ENCODE measurements at places on chromosomes 16 and 17.
A peak's percentile ranks its signal among the peaks of the same experiment; 100 is the strongest.

DNA sequence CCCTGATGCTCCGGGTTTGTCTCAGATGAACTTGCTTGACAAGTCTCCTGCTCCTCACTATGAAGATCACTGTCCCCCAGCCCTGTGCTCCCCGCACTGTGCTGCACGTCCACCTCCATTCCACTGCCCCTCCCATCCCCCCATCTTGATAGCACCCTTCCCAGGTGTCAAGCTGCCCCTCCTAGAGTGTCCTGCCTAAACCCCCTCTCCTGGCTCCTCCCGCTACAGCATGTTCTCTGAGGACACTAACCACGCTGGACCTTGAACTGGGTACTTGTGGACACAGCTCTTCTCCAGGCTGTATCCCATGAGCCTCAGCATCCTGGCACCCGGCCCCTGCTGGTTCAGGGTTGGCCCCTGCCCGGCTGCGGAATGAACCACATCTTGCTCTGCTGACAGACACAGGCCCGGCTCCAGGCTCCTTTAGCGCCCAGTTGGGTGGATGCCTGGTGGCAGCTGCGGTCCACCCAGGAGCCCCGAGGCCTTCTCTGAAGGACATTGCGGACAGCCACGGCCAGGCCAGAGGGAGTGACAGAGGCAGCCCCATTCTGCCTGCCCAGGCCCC lies 18.5 kb downstream of the DEXI start:
- DNase-seq = no peak

DNA sequence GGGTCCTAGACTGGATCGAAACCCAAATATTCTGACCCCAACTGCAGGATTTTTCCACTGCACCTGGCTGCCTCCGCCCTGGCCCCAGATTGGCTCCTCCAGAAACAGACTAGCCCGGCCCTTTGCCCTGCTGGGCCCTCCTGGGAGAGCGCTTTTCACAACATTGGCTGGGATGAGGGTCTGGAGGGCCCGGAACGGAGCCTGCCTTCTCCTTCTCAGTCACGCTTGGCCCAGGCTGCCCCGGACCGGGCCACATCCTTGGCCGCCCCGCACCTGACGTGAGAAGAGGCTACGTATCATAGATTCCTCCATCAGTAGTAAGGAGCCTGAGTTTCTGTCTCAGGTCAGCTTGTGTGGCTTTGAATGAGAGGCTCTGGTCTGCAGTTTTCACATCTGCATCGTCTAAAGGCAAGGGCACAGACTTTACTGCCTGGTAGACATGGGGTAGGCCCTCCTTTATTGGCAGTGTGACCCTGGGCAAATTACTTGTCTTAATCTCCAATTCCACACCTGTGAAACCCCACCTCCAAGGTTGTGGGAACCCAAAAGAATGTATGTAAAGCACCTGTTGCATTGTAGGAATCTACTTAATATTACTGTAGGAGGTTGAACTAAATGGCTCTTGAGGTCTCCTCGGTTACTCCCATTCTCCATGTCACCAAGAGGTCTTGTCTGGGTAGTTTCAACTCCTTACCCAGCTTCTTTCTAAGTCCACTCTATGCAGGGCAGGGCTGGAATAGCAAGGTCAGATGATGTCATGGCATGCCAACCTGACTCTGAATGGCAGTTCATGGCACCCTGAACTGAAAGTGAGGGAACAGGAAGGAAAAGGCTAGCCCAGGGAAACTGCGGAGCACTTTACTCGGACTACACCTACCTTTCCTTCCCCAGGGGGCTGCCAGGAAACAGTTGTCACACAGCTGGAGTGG lies 661 bp downstream of the LRRC3C start:
- DNase-seq = no peak

DNA sequence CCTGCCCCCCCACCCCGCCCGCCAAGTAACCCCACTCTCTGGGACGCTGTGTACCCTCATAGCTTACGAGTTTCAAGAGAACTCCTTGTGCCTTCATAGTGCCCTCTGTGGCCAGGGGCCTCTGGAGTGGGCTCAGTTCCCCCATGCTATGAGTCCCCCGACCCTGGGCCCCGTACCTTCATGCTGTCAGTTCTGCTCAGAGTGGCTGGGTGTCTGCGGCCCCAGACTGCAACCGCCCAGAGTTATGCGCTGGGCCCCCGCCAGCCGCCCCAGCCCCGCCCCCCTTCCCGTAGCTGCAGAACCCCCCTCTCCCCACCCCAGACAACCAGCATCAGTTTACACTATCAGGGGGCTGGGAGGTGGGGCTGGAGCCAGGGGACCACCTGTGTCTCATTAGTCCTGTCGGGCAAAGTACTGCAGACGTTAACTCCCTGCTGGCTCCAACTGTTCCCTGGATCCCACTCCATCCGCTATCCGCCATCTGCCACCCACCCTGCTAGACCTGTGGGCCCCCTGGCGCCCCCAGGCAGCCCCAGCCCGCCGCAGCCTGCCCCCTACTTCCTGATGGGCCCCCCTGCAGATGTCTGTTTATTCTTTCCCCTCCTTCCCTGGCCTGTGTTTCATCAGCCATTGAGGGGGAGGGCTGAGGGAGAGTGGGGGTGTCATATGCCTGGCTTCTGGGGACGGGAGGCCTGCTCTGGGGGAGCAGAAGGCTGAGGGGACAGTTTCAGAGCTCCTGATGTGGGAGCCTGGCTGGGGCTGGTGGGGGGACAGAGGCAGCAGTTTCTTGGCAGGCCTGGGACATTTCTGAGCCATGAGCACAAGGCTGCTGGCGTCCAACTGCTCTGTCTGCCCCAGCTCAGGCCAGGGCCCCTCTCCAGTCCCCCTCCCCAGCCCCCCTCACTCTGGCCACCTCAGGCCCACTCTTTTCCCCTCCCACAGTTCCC lies at the start of gene MFAP4:
TSS of gene MFAP4 (minus strand) at position 217 of the 947 bp plus-strand sequence. CDS start at position 182, 35 bp downstream.
- DNase-seq = peak; percentile 58

- DNase-seq = no peak
Measured at GRCh38 chr17:21360048-21360447, 16.1 kb upstream of the KCNJ12 start.

DNA sequence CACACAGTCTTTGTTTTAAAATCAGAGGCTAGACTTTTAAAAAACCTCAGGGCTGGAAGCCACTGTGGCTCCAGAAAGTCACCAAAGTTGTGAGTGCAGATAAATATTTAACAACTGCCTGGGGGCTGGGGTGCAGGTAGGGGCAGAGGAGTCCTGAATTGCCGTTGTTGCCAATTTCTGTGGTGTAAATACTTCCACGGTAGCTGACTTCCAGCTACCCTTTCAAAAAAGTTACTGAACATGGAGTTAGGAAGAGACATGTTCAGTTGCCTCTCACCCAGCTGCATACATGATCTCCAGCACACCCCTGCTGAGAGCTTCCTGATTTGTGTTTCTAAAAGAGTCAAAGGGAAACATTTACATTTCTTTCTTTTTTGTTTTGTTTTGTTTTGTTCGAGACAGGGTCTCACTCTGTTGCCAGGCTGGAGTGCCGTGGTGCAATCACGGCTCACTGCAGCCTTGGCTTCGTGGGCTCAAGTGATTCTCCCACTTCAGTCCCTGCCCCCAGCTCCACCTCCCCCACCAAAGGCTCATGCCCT lies 58.7 kb downstream of the PLXDC1 start:
- DNase-seq = no peak

DNA sequence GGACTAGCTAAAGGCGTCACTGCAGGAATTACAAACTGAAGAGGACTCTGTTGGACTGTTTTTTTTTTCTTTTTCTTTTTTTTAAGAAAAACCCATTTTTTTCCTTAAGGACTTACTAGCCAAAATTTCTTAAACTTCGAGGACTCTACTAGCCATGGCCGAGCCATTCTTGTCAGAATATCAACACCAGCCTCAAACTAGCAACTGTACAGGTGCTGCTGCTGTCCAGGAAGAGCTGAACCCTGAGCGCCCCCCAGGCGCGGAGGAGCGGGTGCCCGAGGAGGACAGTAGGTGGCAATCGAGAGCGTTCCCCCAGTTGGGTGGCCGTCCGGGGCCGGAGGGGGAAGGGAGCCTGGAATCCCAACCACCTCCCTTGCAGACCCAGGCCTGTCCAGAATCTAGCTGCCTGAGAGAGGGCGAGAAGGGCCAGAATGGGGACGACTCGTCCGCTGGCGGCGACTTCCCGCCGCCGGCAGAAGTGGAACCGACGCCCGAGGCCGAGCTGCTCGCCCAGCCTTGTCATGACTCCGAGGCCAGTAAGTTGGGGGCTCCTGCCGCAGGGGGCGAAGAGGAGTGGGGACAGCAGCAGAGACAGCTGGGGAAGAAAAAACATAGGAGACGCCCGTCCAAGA lies 878 bp downstream of the HEXIM1 start:
- peak; percentile 76 for DNase-seq

DNA sequence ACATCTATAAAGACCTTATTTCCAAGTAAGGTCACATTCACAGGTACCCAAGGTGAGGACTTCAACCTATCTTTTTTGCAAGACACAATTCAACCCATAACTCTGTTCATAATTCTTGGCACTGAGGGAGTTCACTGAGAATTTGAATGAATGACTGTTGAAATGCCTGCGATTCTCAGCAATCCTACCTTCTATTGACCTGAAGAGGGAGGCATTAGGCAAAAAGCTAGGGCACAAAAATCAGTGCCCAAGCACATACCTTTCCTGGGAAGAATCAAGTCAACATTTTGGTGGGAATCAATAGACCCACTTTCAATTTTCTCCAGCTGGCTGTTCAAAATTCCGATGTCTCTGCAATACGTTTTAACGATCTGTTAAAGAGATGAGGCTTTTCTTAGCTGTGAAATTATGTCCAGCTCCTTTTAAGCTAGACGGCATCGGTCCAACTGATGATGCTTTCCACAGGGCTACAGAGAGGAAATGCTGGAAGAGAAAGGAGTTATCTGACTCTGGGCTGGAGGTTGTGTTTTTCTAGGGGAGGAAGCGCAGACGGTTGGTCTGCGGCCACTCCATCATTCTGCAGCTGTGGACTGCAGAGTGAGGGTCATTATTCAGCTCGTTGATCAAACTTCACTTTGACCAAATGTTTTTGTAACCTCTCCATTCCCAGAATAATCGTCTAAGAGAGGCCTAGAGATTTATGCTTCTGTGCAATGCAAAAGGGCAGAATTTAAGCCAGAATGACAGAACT lies 25.2 kb downstream of the BCO1 start:
- no peak for DNase-seq

DNA sequence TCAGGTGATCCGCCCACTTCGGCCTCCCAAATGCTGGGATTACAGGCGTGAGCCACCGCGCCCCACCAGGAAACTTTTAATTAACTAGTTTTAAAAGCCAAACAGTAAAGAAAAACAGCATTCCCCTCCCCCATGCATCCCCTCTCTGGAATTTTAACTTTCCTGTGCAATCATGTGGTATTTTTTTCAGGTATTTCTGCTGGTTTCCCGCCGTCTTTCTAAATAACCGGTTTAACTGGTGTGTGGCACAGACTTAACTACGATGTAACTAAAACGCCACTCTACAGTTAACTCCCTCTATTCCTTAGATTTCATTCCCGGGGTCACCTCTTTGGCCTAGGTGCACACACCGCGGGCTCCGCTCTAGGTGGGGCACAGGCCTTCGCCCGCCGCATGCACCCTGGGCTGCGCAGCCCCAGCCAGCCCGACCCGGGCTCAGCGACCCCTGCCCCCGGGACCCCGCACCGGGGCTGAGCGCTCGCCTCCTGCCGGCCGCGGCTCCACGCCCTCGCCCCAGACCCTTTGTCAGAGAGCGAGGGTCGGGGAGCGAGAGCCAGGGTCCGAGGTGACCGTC lies 15.1 kb upstream of the UTP6 start:
- DNase-seq = no peak

- DNase-seq = no peak
Measured at GRCh38 chr17:14228903-14229302, 7.8 kb downstream of the CDRT15 start.

DNA sequence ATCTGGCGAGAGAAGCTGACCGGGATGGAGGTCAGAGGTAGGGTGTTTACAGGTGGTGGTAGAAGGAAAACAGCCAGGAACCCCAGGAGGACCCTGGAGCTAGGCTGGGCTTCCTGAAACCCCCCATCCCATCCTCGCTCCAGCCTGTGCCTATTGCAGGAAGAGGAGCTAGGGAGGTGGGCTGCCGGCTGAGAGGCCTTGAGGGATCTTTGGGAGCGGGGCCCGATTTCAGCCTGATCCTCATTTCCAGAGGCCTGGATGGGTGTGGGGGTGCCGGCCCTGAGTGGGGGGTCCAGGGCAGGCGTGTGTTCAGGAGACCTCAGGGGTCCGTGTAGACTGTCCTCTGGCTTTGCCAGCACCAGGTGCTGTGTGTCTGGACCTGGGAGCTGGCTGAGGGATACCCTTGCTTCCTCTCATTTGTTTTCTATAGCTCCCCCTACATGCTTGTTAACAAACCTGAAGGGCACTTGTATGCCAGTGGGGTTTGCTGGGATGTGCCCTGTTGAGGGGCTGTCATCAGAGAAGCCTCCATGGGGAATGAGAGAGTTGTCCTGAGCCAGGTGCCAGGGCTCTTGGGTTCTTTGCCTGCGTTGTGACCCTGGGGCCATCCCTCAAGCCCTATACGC lies 18.9 kb upstream of the RAP1GAP2 start:
- DNase-seq = no peak

GRCh38 chr17:66583112-66583748 lies 251.7 kb upstream of the CACNG5 start:
- no peak for DNase-seq

- no peak for DNase-seq
Measured at GRCh38 chr17:62405451-62405850, 18.2 kb upstream of the METTL2A start.

GRCh38 chr17:72590382-72590781 lies 469.6 kb downstream of the SOX9 start:
- peak; percentile 30 for DNase-seq

GRCh38 chr17:4542003-4542725 lies 13.0 kb downstream of the MYBBP1A start:
- DNase-seq = no peak

GRCh38 chr17:14688134-14688533 lies 387.3 kb downstream of the HS3ST3B1 start:
- DNase-seq = no peak

DNA sequence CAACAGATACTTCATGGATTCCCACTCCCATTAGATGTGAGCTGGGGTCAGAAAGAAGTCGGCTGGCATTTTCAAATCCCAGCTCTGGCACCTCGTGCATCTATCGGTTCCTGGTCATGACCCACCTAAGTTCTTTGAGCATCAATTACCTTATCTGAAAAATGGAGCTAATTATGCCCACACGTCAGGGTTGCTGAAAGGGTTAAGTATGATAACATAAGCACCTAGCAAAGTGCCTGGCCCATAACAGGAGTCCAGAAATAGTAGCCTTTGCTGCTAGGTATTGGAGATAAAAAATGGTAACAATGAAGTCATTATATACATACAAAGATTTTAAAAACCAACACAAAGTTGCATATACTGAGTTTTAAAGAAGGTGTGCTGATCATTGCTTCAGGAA lies 14.1 kb upstream of the GNA13 start:
- no peak for DNase-seq

GRCh38 chr16:58056580-58056979 lies 31.0 kb downstream of the MMP15 start:
- no peak for DNase-seq

DNA sequence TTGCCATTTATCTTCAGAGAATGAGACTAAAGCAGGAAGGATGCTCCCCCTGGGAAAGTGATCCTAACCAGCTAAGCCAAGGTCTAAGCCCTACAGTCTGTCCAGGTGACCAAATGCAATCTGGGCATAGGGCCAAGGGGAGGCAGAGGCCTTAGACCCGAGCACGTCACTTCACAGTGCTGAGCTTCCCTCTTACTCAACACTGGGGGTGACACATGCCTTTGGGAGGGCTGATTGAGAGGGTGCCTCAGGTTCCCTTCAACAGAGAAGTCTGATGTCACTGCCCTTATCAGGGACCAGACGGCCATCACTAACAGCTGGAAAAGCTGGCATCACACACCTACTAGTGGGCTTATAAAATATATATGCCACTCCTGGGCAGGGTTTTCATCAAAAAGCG lies 4.0 kb downstream of the CIAO2B start:
- no peak for DNase-seq

GRCh38 chr17:82587234-82588086 lies 60.8 kb downstream of the WDR45B start:
- DNase-seq = no peak

All from NCI-H2081 (cell line).